ENCODE measurements at places on chromosomes 11 and 22. TPM values are rescaled to one million over a fixed set of nuclear protein-coding genes. Genes with fewer than 3 reads are reported as not detected.

SLC22A24 gene
- total RNA-seq = not detected

KIRREL3 gene
- not detected for total RNA-seq

APOL5 gene
- total RNA-seq = not detected

TST gene
- 0.66 TPM for total RNA-seq

TMEM225 gene
- not detected for total RNA-seq

TMPRSS4 gene
- total RNA-seq = not detected

FIBIN gene
- total RNA-seq = not detected

MUC6 gene
- total RNA-seq = not detected

ANKK1 gene
- total RNA-seq = 1.9 TPM

C11orf86 gene
- not detected for total RNA-seq

APOA4 gene
- total RNA-seq = not detected

OR9G4 gene
- total RNA-seq = not detected

PLAAT5 gene
- total RNA-seq = not detected

LARGE1 gene
- total RNA-seq = 6.1 TPM

GAL3ST1 gene
- total RNA-seq = not detected

RFPL1 gene
- not detected for total RNA-seq

TSGA10IP gene
- not detected for total RNA-seq

PHETA2 gene
- 0.83 TPM for total RNA-seq

APOA5 gene
- total RNA-seq = 0.85 TPM

SLC22A6 gene
- not detected for total RNA-seq

SLC22A25 gene
- total RNA-seq = not detected

ART1 gene
- not detected for total RNA-seq

HBG2 gene
- 13.4 TPM for total RNA-seq

FXYD6 gene
- total RNA-seq = 0.53 TPM

PANX3 gene
- not detected for total RNA-seq

OR2AG2 gene
- total RNA-seq = not detected

JRKL gene
- 15.6 TPM for total RNA-seq

FGF4 gene
- total RNA-seq = not detected

CRYBA4 gene
- total RNA-seq = not detected

ASPHD2 gene
- 2.9 TPM for total RNA-seq

LRP4 gene
- 0.26 TPM for total RNA-seq

PATE4 gene
- total RNA-seq = not detected

MS4A6A gene
- 1.5 TPM for total RNA-seq

LRRC10B gene
- total RNA-seq = 0.21 TPM

ATL3 gene
- total RNA-seq = 37.1 TPM

OR51B2 gene
- total RNA-seq = not detected

LMO2 gene
- total RNA-seq = 2.7 TPM

TPH1 gene
- total RNA-seq = 1.3 TPM

OR4A16 gene
- total RNA-seq = not detected

DNAJB13 gene
- total RNA-seq = not detected

BAIAP2L2 gene
- total RNA-seq = 3.2 TPM

GNAZ gene
- total RNA-seq = 0.70 TPM

NCF4 gene
- total RNA-seq = 10.7 TPM

CECR2 gene
- total RNA-seq = 0.58 TPM

ROBO4 gene
- total RNA-seq = 0.41 TPM

MAFF gene
- 9.6 TPM for total RNA-seq

LMO1 gene
- total RNA-seq = not detected

SBF2 gene
- total RNA-seq = 10.6 TPM

MTMR3 gene
- total RNA-seq = 60.9 TPM

CHCHD10 gene
- 63.2 TPM for total RNA-seq

UBQLN3 gene
- total RNA-seq = 0.16 TPM

SPDYC gene
- not detected for total RNA-seq

IL18 gene
- total RNA-seq = 0.33 TPM

Measured in T-cell (primary cell).